ENCODE measurements at places on chromosomes 16 and 17.

DNA sequence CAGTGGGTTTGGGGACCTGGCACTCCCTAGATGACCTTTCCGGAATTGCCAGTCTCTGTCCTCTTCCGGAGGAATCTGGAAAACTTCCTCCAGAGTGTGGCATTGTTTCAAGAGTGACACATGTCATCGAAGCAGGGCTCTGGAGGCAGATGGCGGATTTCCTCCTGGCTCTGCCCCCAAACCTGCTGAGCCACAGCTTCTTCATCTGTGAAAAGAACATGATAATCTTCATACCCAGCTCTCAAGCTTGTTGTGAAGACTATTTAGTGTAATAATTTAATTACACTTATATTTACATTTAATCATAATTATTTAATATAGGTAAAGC lies 19.7 kb upstream of the TEX2 start:
- DNase-seq: no peak

- DNase-seq: no peak
Observed at GRCh38 chr16:89964201-89964600, 15.6 kb downstream of the DEF8 start.

- peak; percentile 1 for DNase-seq
Observed at GRCh38 chr17:17342242-17342945, 39.2 kb downstream of the NT5M start.

GRCh38 chr17:12507026-12507595 lies 158.6 kb upstream of the MYOCD start:
- no peak for DNase-seq

DNA sequence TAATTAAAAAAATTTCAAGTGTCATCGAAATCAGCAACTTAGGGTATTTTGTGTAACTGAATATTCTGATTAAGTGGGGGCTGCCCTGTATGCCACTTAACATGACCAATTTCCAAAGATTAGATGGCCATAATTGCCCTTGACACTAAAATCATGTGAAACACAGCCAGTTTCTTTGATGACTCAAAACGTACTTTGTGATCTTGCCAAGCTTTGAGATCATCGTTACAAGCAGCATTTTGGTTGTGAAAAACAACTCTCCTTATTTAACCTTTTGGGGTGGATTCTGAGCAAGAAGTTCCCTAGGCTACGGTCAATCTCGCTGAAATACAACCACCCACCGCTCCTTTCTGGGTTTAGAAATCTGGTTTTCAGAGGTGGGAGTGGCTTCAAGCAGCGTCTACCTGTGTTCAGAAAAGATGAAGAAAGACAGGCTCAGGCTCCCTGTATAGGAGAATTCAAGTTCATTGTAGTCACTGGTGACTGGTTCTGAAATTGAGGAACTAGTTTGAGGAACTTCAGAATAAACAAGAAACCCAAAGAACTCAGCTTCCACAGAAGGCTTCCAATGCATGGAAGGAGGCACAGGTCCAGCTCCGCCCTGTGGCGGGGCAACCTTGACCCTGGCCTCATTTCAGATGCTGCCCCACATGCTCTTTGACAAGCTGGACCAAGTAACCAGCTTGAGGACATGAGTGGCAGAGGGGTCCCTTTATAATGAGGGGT lies 9.4 kb downstream of the MAP3K14 start:
- no peak for DNase-seq

- DNase-seq: no peak
Observed at GRCh38 chr17:6413065-6413464, 21.9 kb downstream of the AIPL1 start.

DNA sequence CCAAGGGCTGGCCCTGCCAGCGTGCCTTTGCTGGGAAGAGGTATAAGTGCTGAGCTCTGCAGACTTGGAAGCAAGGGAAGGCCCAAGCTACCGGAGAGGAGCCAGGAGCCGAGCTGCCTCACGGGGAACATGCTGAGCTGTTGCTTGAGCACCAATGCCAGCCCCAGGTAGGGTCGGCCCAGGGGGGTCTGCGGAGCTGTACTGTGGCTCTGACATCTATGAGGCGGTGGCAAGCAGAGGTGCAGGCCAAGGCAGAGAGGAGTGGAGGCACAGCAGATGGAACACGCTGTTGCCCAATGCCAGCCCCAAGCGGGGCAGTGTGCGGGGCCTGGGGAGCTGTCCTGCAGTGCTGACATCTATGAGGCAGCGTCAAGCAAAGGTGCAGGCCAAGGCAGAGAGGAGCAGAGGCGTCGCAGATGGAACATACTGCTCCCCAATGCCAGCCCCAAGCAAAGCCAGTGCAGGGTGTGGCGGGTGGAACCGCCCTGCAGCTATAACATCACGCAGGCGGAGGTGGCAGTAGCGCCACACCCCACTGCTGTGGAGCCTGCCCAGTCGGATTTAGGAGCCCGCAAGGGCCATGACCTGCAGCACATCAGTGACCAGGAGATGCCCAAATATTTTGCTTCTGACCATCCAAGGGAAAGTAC lies 10.0 kb downstream of the GGA2 start:
- no peak for DNase-seq

All from omental fat pad (tissue), 4 donors.